ENCODE measurements at places on chromosomes 6 and 20. TPM values are rescaled to one million over a fixed set of nuclear protein-coding genes. Genes with fewer than 3 reads are reported as not detected.
A peak's percentile ranks its signal among the peaks of the same experiment; 100 is the strongest.

GRCh38 chr6:12459945-12460661 is 169.9 kb downstream of the EDN1 start:
- H3K4me1 ChIP-seq, result no peaks in the 10 kb centered on the region
- H3K27ac ChIP-seq, result no peak overlapping the region
- no peak for DNase-seq
- H3K27me3 ChIP-seq, result peaks cover 3% of the 10 kb centered on the region
- H3K36me3 ChIP-seq, result no peaks in the 10 kb centered on the region

DNA sequence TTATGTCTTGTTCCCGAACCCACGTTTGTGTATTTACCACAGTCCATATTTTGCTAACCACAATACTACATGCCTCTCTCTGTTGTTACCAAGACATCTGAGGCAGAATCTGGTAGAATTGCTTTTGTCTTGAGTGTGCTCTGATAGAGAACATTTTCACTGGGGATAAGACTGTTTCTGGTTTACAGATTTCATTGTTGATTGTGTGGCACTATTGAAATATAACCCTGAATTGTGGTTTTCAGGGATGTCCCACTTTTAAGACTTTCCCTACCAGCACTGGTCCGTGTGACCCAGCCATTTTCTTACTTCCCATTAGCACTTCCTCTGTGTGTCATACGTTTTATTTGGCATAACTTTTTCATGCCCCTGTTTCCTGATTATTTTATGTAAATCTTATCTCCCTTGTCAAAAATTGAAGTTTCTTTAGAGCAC is 12.2 kb downstream of the NCOA7 start:
- no peak overlapping the region for H3K4me3 ChIP-seq
- H3K27ac ChIP-seq, result no peak overlapping the region

DNA sequence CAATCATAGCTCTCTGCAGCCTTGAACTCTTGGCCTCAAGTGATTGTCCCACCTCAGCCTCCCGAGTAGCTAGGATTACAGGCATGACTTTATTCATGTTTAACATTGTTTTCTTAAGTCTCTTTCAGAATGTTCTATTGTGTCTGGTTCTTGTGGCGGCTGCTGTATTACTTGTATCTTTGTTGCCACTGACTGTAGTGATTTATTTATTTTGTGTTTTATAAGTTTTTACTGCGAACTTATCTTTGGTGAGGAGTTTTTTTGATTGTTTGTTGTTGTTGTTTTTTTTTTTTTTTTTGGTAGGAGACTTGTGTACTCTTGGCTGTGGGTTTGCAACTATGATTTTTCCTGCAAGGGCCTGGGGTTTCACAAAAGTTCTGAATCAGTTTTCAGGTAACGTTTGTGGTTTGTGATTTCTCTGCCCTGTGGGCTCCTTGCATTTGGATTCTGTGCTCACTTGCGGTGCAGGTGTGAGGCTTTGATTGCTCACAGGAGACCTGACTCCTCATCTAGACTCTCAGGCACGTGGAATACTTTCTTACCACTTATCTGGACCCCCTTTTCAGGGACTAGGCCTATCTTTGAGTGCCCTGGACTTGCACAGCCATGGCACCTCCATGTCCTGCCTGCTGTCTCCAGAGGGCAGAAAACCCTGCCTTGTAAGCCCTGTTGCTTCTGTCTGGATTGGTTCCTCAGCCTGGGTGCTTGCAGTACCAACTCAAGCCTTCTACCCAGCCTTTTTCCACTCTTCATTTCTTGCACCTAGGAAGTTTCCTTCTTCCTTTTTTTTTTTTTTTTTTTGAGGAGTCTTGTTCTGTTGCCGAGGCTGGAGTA is 25.2 kb downstream of the KIF25 start:
- H3K4me3 ChIP-seq, result no peak overlapping the region
- no peaks in the 10 kb centered on the region for H3K27me3 ChIP-seq
- no peaks in the 10 kb centered on the region for H3K4me1 ChIP-seq
- no peaks in the 10 kb centered on the region for H3K36me3 ChIP-seq

DNA sequence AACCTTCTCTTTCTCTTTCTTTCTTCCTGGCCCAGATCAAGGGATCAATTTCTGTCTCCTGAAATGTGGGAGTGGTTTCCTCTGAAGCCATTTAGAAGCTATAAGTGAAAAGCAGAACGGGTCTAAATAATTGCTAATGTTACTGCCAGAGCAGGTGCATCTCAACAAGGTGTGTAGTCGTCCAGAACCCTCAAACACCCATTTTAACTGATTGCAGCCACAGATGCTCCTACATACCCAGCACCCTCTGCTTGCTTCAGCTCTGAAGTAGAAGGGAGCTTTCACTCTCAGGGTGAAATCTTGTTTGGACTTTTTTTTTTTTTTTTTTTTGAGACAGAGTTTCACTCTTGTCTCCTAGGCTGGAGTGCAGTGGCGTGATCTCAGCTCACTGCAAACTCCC is 592.1 kb upstream of the ARID1B start:
- no peaks in the 10 kb centered on the region for H3K27me3 ChIP-seq
- H3K4me1 ChIP-seq, result peaks cover 33% of the 10 kb centered on the region
- H3K4me3 ChIP-seq, result no peak overlapping the region

Gene FRK
- 0.02 TPM for total RNA-seq

- H3K4me1 ChIP-seq, result peaks cover 62% of the 10 kb centered on the region
- peak overlapping the region; percentile 61 for H3K27ac ChIP-seq
- peaks cover 30% of the 10 kb centered on the region for H3K36me3 ChIP-seq
- no peak overlapping the region for H3K4me3 ChIP-seq
- no peaks in the 10 kb centered on the region for H3K27me3 ChIP-seq
Observed at GRCh38 chr6:139134064-139134395, 850 bp upstream of the HECA start.

DNA sequence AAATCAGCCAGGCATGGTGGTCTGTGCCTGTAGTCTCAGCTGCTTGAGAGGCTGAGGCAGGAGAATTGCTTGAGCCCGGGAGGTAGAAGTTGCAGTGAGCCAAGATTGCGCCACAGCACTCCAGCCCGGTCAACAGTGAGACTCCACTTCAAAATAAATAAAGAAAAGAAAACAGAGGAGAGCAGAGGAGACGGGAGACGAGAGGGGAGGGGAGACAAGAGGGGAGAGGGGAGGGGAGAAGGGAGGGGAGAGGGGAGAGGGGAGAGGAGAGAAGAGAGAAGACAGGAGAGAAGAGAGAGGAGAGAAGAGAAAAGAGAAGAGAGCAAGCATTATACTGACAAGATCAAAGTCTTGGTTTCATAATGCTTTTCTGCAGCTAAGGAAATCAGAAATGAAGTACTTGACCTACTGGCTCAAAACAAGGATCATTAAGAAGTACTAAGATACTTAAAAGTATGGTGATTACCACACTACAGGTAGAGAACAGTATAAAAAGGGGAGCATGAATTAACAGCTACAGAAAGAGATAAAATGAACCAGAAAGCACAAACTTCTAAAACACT is 30.5 kb downstream of the FAM8A1 start:
- no peak overlapping the region for H3K27ac ChIP-seq
- no peak for DNase-seq
- H3K27me3 ChIP-seq, result no peaks in the 10 kb centered on the region
- peaks cover 48% of the 10 kb centered on the region for H3K4me1 ChIP-seq
- no peak overlapping the region for H3K4me3 ChIP-seq

DNA sequence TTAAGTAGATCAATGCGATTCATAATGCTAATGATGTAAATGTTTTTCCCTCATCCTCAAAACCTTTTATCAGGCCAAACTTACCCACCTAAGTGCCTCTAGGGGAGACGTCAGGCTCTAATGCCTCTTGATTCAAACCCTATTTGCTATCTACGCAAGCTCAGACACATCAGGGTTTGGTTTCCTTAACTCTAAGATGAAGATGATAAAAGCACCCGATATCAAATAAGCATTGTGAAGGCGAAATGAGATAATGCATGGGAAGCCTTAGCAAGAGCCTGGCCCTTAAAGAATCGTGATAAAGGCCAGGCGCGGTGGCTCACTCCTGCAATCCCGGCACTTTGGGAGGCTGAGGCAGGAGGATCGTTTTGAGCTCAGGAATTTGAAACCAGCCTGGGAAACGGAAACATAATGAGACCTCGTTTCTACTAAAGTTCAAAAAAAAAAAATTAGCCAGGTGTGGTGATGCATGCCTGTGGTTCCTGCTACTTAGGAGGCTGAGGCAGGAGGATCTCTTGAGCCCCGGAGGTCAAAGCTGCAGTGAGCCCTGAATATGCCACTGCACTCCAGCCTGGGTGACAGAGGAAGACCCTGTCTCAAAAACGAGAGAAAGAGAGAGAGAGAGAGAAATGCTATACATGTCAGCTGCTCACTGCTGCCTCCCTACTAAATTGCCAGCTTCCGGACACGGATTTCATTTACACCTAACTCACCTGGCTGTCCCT is 13.5 kb downstream of the CNKSR3 start:
- no peak overlapping the region for H3K27ac ChIP-seq
- peaks cover 2% of the 10 kb centered on the region for H3K27me3 ChIP-seq
- DNase-seq, result no peak
- no peaks in the 10 kb centered on the region for H3K36me3 ChIP-seq
- H3K4me1 ChIP-seq, result no peaks in the 10 kb centered on the region

Gene FOXQ1
- not detected for total RNA-seq

DNA sequence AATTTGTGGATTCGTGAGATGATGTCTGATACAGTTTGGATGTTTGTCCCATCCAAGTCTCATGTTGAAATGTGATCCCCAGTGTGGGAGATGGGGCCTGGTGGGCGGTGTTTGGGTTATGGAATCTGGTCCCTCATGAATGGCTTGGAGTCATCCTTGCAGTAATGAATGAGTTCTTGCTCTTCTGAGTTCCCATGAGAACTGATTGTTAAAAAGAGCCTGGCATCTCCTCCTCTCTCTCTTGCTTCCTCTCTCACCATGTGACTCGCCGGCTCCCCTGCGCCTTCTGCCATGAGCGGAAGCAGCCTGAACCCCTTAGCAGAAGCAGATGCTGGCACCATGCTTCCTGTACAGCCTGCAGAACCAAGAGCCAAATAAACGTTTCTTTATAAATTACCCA is 30.5 kb upstream of the RPP40 start:
- no peak for DNase-seq
- H3K36me3 ChIP-seq, result no peaks in the 10 kb centered on the region
- H3K4me1 ChIP-seq, result peaks cover 8% of the 10 kb centered on the region
- no peak overlapping the region for H3K4me3 ChIP-seq

Gene SLC17A9
- 11.6 TPM for total RNA-seq

GRCh38 chr20:35503841-35504561 is 25.5 kb downstream of the C20orf173 start:
- H3K4me3 ChIP-seq, result no peak overlapping the region
- no peak for DNase-seq
- H3K27me3 ChIP-seq, result no peaks in the 10 kb centered on the region
- H3K4me1 ChIP-seq, result peaks cover 27% of the 10 kb centered on the region

Gene HLA-DOB
- 2.4 TPM for total RNA-seq

DNA sequence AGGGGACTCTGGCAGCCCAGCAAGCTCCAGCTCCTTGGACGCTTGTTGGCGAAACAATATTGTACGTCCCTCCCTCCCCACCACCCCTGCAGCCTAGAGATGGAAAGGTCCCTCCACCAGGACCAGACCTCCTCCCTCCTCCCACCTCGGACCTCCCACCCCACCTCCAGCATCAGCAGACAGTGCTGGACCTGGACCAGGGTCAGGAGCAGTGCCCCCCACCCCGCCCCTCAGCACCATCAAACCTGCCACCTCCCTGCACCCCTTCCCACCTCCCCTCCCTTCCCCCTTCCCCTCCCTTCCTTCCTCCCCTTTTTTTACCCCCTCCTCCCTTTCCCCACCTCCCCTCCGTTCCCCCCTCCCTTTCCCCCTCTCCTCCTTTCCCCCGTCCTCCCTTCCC is 98.4 kb downstream of the TAF4 start:
- H3K36me3 ChIP-seq, result no peaks in the 10 kb centered on the region
- DNase-seq, result no peak
- H3K27me3 ChIP-seq, result peaks cover 15% of the 10 kb centered on the region
- no peaks in the 10 kb centered on the region for H3K4me1 ChIP-seq

- peak overlapping the region; percentile 72 for H3K4me3 ChIP-seq
- H3K4me1 ChIP-seq, result peaks cover 57% of the 10 kb centered on the region
- H3K27me3 ChIP-seq, result no peaks in the 10 kb centered on the region
- DNase-seq, result peak; percentile 57
Observed at GRCh38 chr6:26241033-26241895, 123.7 kb upstream of the BTN3A2 start.

GRCh38 chr6:19444481-19444880 is 392.7 kb upstream of the ID4 start:
- no peaks in the 10 kb centered on the region for H3K4me1 ChIP-seq
- no peak for DNase-seq
- H3K27me3 ChIP-seq, result no peaks in the 10 kb centered on the region
- H3K4me3 ChIP-seq, result no peak overlapping the region

Data from activated CD4-positive, alpha-beta T cell treated with anti-CD3 and anti-CD28 coated beads, Interleukin-2, amount 10 ng/mL, durations not matched to agents 7 days and 5 days (primary cell).